GM12878 (cell line): ENCODE measurements at places on chromosomes 11 and 22.

DNA sequence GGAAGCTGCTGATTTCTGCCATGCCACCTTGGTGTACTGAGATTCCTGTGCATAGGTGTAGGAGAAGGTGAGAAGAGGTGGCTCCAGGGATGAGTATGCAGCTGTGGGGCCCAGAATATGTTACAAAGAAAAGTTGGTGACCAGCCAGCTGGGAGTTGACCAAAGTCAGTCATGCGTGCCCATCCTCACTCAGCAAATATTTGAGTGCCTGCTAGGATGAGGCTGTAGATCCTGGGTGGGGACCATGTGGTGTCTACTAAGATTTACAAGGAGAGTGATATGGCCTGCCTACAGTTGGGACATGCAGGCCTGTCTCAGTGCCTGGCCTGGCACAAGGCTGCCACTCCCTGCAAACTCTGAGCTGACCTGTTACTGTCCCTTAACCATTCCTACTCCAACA is 19.4 kb downstream of the RNF185 start:
- no peak for DNase-seq

DNA sequence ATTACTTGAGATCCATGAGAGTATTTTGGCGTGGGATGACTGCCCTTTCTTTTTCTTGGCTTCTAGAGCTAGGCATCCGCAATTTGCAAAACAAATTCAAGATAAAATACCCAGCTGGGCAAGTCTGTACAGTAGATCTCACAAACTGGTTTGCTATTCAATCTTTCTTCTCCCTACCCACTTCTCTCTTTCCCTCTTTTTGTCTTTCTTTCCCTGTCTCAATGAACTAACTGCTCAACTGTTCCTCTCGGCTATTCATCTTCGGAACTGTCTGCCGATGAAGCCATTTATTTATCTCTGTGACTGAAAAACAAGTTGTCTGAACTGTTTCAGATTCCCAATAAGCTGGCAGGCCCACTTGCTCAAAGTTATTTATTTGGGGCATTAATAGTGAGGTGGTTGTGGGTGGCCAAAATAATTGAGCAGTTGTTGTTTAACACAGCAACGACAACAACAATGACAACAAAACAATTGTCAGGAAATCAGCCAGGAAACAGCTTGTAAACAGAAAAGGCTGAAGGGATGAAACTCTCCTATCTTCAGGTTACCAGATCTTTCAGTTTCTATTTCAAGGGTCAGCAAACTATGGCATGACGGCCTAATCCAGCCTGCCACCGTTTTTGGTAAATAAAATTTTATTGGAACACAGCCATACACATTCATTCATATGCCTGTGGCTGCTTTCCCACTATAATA is 76.0 kb upstream of the MTMR2 start:
- DNase-seq: no peak

DNA sequence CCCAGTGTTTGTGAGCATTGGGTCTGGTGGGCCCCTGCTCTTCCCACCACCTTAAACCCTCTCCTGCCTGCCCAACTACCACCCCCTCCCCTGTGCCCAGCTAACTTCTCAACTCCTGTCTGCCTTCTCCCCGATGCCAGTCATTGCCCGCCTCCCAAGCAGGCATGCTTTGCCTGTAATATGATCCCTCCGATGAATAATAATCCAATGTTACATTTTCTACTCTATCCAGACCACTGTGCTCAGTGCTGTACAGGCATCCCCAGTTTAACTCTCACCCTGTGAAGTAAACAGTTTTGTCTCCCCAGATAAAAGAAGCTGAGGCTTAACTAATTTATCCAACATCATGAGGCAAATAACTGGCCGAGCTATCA is 35.5 kb upstream of the OLFML1 start:
- DNase-seq: no peak

DNA sequence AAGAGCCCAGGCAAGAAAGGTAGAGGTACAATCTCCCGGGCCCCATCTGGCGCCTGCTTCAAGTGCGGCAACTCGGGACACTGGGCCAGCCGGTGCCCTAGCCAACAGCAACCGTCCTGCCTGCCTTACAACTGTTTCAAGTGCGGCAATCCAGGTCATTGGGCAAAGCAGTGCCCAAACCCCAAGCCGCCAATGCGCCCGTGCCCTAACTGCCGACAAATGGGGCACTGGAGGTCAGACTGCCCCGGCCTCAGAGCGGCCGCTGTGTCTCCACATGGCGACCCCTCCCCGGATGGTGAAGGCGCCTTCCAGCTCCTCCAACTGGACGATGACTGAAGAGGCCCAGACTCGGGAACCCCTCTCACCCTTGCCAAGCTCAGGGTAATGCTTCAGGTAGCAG is 11.4 kb upstream of the OR56A3 start:
- no peak for DNase-seq

DNA sequence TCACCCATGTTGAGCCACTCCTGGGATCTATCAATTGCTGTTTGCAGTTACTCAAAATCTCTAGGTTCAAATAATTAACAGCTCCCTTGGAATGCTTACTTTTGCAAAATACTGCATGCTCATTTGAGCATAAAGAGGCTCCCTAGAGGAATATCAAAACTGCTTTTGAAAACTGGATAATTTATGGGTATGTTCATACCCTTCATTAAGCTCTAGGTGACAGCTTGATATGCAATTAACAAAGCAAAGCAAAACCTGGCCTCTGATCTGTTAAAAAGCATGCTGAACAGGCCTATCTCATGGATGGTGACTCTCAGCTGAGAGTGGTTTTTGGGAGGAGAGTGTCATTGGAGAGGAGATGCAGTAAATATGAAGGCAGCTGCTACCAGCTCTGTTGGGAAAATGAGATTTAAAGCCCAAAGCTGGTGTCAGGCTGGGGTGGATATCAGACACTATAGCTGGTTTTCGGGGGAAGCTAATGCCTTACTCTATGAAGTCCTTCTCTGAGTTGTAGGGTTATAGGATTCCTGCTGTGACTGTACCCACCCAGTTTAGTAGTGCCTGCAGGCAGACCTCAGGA is 110.9 kb downstream of the RASSF10 start:
- DNase-seq: no peak

DNA sequence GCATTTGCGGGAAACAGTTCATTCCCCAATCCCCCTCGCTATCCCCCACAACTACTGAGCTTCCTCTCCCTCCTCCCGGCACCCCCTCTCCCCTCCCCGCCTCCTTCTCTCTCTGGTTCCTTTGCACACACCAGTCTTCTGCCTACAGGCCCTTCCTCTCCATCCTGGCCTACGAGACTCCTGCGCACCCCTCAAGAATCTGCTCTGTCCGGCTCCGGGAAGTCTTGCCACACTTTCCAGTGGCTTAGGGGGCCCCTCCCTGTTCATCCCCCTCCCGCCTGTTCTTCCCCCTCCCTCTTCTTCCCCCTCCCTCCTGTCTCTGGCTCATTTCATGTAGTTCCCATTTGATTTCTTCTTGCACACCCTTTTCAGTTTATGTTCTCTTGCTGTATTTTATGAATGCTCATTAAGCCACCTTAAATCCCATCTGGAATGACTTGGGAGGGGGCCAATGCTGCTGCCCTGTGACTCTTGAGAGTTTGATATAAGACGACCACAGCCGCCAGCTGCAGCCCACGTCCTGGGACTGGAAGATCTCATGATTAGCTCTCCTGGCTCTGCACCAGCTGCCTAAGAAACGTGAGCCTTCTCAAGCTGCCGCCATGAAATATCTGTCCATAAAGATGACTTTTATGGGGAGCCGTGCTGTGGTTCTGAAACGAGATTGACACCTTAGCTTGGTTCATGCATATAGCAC is 50.9 kb downstream of the RPS6KA4 start:
- no peak for DNase-seq

GRCh38 chr11:46119352-46120216 is 1.7 kb downstream of the PHF21A start:
- no peak for DNase-seq
